Cardiac fibroblast (primary cell): ENCODE measurements at places on chromosomes 3 and 15.

GRCh38 chr3:123287962-123288302, 86.2 kb downstream of the SEC22A start:
- DNase-seq = no peak

- no peak for DNase-seq
Observed at GRCh38 chr3:56833022-56833421, 31.3 kb upstream of the ARHGEF3 start.

DNA sequence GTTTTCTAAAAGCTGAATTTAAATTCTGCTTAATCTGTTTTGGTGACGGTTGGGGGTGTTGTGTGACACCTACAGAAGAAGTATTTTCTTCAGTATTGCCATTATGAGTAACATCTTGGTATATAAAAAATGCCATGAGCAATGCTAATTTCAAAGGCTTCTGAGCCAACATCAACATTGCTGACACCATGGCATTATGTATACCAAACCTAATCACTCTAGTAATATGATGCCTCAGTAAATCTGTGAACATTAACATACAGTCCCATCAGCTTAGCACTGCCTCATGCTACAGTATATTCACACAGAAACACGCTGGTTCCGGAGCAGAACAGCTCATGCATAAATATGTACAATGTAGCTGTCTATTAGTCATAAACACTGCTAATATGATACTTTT, 75.8 kb downstream of the ZPLD1 start:
- DNase-seq = peak; percentile 1

DNA sequence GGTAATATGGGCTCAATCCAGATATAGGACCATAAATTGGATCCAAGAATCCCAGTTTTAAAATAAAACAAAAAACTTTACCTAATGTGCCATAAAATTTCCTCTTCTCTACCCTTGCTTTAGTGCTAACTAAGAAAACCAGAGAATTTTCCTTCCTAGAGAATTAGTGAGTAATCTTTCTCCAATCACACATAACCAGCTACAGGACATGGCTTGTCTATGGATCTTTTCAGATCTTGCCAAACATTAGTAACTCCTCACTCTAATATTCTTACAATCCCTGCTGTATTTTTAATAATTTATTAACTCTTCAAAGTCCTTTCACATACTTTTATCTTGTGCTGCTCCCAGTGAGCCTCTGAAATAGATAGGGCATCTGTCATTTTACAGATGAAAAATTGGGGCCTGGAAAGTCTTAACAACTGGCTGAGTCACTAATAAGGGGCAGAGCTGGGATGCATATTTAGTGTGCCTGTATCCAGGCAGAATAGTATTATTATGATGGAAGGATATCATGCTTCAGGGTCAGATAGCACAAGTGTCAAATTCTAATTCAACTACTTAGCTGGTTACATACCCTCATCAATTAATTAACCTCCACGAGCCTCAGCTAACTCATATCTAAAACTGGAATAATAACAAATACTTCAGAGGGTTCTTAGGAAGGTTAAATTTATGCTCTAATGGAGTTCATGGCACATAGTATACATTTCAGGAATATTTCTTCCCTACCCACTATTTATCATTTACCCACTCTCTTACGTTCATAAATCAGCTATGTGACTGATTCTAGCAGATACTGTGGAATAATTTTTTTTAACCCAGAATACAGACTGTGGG, 5.6 kb downstream of the ZBED2 start:
- no peak for DNase-seq

GRCh38 chr15:43302205-43302817, 28.1 kb downstream of the LCMT2 start:
- no peak for DNase-seq

DNA sequence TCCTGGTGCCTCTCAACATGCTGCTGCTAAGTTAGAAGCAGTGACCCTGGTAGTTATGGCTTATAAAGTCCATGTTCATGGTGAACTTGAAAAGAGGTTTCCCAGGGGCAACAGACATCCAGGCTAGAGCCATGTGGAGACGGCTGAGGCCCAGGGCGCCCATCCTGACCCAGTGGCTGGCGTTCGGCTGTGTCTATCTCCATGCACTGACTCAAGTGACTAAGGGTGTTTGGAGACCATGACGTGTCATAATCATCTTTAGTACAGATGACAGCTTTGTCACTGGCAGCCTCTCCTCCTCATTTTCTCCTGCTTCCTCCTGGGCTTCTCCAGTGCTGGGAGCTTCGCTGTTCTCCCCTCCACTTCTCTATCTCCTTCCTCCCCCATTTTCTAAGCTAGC, 287.4 kb upstream of the LYSMD4 start:
- no peak for DNase-seq

DNA sequence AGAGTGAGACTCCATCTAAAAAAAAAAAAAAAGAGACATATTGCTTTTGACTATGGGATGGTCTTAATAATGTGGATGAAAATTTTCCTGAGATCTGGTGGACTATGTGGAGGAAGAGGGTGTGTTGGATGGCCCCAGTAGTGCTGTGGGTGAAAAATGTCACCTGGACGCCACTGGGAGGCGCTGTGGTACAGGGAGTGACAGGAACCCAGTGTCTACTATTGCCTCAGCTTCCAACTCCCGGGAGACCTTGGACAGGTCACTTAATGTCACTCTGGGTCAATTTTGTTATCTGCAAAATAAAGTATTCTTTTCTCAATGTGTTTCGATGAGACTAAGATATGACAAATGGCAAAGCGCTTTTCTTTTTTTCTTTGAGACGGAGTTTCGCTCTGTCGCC, 27.7 kb upstream of the DCP1A start:
- peak; percentile 69 for DNase-seq

- DNase-seq = no peak
Observed at GRCh38 chr3:167481164-167481563, 7.3 kb upstream of the SERPINI2 start.

GRCh38 chr3:125110016-125110875, 54.4 kb upstream of the HEG1 start:
- peak; percentile 93 for DNase-seq

GRCh38 chr3:140207541-140207940, 272.6 kb downstream of the CLSTN2 start:
- DNase-seq = no peak

DNA sequence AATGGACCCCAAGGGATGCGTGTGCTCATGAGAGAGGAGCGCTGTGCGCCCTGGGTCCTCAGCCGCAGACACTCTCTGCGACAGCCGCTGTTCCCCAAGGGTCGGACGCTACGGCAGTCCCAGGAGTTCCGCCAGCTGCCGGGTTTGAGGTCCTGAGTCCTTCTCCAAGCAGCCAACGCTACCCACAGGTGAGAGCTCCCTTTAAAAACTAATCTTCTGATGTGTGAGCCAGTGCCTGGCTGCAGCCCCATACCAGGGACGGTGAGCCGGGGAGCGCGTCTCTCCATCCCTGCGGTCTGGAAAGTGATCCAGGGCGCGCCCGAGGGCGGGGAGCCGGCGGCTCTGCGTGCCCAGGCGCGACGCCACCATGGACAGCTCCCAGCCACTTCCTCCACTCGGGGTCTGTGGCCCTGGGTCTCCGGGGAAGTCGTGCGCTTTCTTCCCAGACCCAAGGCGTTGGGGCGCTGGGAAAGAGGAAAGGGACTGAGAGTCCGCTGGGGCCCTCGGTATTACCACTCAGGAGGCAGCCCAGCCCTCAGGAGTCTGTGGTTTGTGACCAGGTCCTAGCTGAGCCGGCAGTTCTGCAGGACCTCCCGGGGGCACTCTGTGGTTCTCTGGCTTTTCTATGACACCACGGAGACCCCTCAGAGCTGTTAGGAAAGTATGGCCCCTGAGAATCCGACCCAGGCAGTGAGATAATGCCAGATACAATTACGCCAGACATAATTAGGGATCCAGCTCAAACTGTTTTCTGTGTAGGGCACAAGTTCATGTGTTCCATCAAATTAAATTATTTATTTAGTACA, 1.4 kb downstream of the CEMIP start:
- peak; percentile 68 for DNase-seq

GRCh38 chr3:197514786-197515355, 40.9 kb downstream of the BDH1 start:
- no peak for DNase-seq

DNA sequence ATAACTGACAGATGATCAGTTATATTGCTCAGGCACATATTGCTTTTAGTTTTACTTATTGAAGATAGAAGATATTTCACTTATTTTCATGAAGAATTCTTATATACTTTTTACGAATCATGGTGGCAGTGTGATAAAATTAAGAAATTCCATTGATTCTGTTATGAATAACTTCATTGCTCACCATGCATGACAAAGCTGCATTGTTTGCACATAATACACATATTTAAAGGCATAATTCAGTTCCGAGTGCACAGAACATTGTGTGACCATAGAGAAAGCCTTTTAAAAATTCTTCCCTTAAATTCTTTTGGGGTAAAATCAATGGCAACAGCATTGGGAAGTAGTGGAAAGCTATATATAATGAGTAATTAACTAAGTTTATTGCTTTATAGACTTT, 82.5 kb upstream of the NAALADL2 start:
- DNase-seq = no peak

DNA sequence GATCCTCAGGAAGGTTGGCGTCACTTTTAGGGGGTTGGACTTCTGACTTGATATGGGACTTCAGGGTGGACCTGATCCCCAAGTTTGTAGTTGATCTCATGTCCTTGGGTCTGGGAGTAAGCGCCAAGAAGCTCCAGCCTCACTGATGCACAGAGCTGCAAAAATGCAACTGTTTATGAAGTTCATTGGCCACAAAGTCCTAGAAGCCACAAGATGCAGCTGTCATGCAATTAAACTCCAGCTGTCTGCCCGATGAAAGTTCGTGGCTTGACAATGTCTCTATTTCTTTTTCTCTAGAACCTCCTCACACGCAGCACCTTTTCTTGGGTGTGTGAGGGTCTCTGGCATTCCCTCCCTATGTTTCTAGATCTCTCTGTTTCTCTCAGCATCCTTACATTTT, 9.2 kb upstream of the ACAN start:
- no peak for DNase-seq

GRCh38 chr15:28271697-28272260, 50.2 kb downstream of the HERC2 start:
- no peak for DNase-seq

DNA sequence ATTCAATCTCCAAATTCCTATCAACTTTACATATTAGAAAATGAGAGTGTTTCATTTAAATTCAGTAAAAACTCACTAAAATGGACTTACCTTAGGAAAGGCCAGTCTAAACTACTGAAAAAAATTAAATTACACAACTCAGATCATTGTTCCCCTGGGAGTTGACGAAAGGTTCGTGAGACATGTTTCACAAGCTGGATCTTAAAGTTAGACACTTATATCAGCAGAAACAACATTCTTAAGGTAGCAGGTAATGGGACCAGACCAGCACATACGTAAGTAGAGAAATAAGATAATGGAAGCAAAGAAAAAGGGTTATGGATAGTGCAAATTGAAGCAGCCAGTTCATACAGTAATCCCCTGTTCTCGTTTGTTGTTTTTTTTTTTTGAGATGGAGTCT, 8.9 kb downstream of the RFX7 start:
- DNase-seq = peak; percentile 93

DNA sequence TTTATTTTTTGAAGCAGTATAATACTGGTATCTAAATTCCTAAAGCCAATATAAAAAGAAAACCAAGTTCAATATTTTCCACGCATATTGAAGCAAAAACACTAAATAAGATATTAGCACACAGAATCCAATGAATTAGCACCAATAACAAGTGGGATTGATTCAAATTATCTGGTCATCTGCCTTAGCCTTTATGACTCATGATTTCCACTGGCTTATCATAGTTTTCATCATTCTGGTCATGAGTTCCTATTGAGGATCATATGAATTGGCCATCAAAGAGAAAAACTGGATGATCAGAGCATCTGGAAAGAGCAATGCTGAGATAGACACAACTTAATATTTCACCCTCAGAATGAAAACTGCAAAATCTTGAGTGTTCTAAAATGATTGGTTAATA, 809.9 kb downstream of the MCTP2 start:
- DNase-seq = no peak

- no peak for DNase-seq
Observed at GRCh38 chr3:183845090-183845489, 19.7 kb upstream of the MAP6D1 start.

- DNase-seq = peak; percentile 31
Observed at GRCh38 chr3:138089091-138089490, 26.3 kb downstream of the DZIP1L start.

DNA sequence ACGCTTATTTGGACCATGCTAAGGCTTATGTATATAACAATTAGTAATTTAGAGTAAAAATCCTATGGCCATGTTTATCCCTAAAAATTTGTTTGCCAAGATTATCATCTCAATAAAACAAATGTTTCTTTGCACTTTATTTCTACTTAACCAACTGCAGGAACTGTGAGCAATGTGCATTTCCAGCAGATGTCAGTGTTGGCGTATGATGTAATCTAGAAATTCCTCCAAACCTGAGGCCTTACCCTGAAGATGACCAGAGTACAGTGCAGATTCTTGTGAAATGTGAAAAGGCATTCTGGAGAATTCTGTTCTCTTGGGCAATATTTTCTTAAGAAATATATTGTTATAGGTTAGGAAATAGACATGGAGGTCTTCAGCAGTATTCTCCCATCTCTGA, 205.9 kb downstream of the MBNL1 start:
- DNase-seq = peak; percentile 91

DNA sequence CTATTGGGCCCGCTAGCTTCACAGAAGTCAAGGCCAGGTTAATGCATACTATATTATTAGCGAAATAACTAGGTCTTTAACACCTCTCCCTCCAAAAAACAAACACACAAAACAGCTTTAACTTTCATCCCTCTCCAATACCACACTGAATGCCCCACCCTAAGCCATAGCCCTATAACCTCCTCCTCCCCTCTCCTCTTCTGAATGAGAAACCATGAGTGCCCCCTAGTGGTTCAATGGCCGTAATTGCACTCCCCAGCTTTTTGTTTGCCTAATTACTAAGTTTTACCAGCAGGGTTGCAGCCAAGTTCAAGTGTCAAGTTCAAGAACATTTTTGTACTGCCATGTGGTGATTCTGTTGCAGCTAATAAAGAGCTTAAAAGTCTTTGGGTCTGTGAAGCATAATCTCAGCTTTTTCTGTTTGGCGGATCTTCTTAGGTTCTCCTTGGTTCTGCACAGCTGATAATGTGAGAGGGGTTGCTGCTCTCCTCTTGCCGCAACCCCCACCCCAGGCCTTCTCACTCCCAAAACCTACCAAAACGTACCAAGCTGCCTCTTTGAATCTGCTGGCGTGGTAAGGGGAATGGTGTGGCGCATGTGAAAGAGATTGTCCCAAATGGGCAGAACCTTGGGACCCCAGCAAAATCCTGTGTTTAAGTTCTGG, 57.9 kb downstream of the RPL22L1 start:
- peak; percentile 92 for DNase-seq

- peak; percentile 98 for DNase-seq
Observed at GRCh38 chr3:4426782-4427344, 40.2 kb downstream of the SUMF1 start.

- DNase-seq = peak; percentile 36
Observed at GRCh38 chr3:171135549-171135948, 109.0 kb upstream of the SLC2A2 start.
